ENCODE measurements at places on chromosomes 2 and 18. TPM values are rescaled to one million over a fixed set of nuclear protein-coding genes. Genes with fewer than 3 reads are reported as not detected.

DNA sequence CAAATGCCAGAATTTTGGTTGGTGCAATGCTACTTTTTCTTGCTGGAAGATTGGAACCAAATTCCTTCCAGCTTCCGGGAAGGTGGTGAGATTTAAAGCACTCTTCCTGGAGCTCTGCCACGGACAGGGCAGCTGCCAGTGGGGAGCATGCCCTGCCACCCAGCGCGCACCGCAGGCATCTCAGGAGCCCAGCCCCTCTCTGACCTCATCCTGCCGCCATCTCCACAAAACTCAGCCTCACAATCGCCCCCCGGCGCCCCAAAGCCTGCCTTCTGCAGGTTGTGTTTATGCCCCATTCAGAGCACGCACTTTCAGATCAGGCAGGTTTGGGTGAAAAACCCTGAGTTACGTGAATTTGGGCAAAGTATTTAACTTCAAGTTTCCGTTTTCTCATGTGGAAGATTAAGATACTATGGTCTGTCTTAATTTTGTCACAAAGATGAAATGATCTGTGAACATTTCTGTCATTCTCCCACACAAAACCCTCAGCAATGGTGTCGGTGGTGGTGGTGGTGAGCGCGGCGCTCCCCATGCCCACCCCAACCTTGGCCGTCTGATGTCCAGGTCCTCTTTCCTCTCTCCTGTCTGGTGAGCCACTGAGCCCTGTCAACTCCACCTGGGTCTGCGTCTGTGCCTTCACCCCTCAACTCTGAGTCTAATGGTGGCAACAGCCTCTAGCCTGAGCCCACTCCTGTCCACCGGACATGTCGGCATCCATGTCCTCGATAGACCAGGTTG is 282.8 kb upstream of the SALL3 start:
- no peaks in the 10 kb centered on the region for H3K36me3 ChIP-seq
- peaks cover 9% of the 10 kb centered on the region for H3K27me3 ChIP-seq
- no peaks in the 10 kb centered on the region for H3K4me1 ChIP-seq
- DNase-seq: no peak
- H3K27ac ChIP-seq: no peak overlapping the region

FHOD3 gene
- 10.9 TPM for polyA plus RNA-seq

DNA sequence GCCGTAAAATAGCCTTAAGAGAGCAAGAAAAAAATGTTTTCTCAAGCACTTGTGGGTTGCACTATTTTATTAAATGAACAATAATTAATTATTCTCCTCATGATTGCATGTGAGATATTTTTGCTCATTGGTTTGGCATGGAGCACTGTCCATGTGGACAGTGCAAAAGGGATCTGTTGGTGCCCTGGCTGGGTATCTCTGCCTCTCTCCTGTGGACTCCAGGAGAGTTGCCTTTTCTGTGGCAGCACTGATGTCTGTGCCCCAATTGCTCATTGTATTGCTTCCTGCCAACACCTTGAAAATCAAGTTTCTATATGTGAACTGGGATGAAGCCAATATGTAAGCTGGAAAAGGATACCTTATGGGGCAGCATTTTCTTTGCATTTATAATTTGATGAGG is 131.7 kb downstream of the SETBP1 start:
- H3K4me3 ChIP-seq: no peak overlapping the region
- H3K36me3 ChIP-seq: no peaks in the 10 kb centered on the region
- no peak overlapping the region for H3K27ac ChIP-seq
- H3K27me3 ChIP-seq: no peaks in the 10 kb centered on the region

GRCh38 chr2:30266051-30266621 is 34.8 kb downstream of the LBH start:
- no peaks in the 10 kb centered on the region for H3K36me3 ChIP-seq
- H3K27me3 ChIP-seq: no peaks in the 10 kb centered on the region
- peak overlapping the region; percentile 45 for H3K27ac ChIP-seq
- no peaks in the 10 kb centered on the region for H3K4me1 ChIP-seq

- H3K27ac ChIP-seq: no peak overlapping the region
- DNase-seq: no peak
- H3K4me3 ChIP-seq: no peak overlapping the region
- peaks cover 14% of the 10 kb centered on the region for H3K4me1 ChIP-seq
- no peaks in the 10 kb centered on the region for H3K36me3 ChIP-seq
Observed at GRCh38 chr2:241937297-241937696, 67.8 kb downstream of the RTP5 start.

GRCh38 chr2:133296401-133296800 is 271.9 kb downstream of the NCKAP5 start:
- DNase-seq: no peak
- no peak overlapping the region for H3K27ac ChIP-seq
- no peaks in the 10 kb centered on the region for H3K4me1 ChIP-seq
- no peak overlapping the region for H3K4me3 ChIP-seq
- H3K36me3 ChIP-seq: no peaks in the 10 kb centered on the region
- no peaks in the 10 kb centered on the region for H3K27me3 ChIP-seq

- H3K4me1 ChIP-seq: peaks cover 10% of the 10 kb centered on the region
- peak overlapping the region; percentile 23 for H3K27ac ChIP-seq
- no peak for DNase-seq
Observed at GRCh38 chr18:12679183-12679786, 21.4 kb upstream of the SPIRE1 start.

ZSWIM2 gene
- 0.05 TPM for polyA plus RNA-seq

- H3K4me1 ChIP-seq: peaks cover 45% of the 10 kb centered on the region
- peaks cover 73% of the 10 kb centered on the region for H3K27me3 ChIP-seq
- no peaks in the 10 kb centered on the region for H3K36me3 ChIP-seq
Observed at GRCh38 chr2:44935729-44936098, 5.8 kb upstream of the SIX3 start.

GRCh38 chr2:119657466-119658145 is 21.4 kb upstream of the TMEM177 start:
- H3K27ac ChIP-seq: no peak overlapping the region
- no peak for DNase-seq
- H3K4me3 ChIP-seq: no peak overlapping the region
- H3K27me3 ChIP-seq: no peaks in the 10 kb centered on the region
- H3K4me1 ChIP-seq: no peaks in the 10 kb centered on the region

GRCh38 chr2:20231159-20231558 is 6.2 kb upstream of the SDC1 start:
- H3K27me3 ChIP-seq: no peaks in the 10 kb centered on the region
- H3K27ac ChIP-seq: no peak overlapping the region
- H3K4me3 ChIP-seq: no peak overlapping the region
- no peak for DNase-seq

GRCh38 chr2:27587025-27587424 is 4.2 kb downstream of the ZNF512 start:
- no peaks in the 10 kb centered on the region for H3K27me3 ChIP-seq
- H3K27ac ChIP-seq: no peak overlapping the region
- peaks cover 30% of the 10 kb centered on the region for H3K36me3 ChIP-seq
- no peak for DNase-seq
- H3K4me1 ChIP-seq: no peaks in the 10 kb centered on the region

DNA sequence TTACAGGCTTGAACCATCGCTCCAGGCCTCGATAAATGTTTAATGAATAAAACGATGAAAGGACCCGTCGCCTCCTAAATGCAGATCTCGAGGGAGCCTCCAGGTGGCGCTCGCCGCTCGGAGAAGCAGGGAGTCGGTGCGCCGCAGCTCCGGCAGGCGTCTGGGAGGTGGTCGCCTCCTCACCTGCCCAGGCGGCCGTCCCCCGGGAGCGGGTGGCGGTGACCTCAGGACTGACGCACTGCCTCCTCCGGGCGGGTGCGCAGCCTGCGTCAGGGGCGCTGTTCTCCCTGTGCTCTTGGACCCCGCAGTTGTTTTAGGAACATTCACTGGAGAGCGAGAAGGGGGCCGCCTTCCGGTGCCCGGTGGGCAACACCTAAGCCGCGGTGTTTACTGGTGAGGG is 38.6 kb upstream of the POLE4 start:
- no peaks in the 10 kb centered on the region for H3K36me3 ChIP-seq
- H3K27me3 ChIP-seq: no peaks in the 10 kb centered on the region
- DNase-seq: peak; percentile 86
- H3K27ac ChIP-seq: no peak overlapping the region
- no peaks in the 10 kb centered on the region for H3K4me1 ChIP-seq

- H3K4me1 ChIP-seq: no peaks in the 10 kb centered on the region
- no peak overlapping the region for H3K27ac ChIP-seq
- H3K27me3 ChIP-seq: no peaks in the 10 kb centered on the region
- H3K4me3 ChIP-seq: no peak overlapping the region
- H3K36me3 ChIP-seq: no peaks in the 10 kb centered on the region
Observed at GRCh38 chr2:213834746-213835145, 550.5 kb downstream of the SPAG16 start.

DNA sequence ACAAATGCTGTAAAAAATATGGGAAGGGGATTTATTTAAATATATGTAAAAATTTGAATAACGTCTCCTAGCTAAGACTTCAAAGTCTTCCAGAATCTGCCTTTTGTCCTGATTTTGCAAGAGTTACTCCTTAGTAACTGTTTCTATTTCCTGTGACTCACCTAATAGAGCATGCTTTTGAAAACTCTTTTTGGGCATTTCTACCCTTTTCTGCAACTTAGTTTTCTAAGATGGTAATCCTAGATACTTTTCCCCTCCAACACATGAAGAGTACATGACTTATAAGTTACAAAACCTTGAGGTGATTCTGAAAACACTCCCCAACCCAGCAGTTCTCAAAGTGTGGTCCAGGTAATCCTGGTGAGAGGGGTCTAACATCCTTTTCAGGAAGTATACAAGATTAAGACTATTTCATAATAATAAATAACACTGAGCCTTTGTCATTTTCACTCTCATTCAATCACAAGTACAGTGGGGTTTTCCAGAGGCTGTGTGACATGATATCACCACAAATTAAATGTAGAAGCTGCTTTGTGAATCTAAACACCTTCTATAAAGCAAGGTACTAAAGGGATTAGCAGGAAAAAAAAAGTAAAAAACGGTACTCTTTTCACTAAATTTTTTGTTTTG is 31.9 kb downstream of the PPP4R3B start:
- no peak for DNase-seq
- peak overlapping the region; percentile 93 for H3K27ac ChIP-seq
- peaks cover 34% of the 10 kb centered on the region for H3K36me3 ChIP-seq
- H3K27me3 ChIP-seq: no peaks in the 10 kb centered on the region
- peaks cover 24% of the 10 kb centered on the region for H3K4me1 ChIP-seq

DNA sequence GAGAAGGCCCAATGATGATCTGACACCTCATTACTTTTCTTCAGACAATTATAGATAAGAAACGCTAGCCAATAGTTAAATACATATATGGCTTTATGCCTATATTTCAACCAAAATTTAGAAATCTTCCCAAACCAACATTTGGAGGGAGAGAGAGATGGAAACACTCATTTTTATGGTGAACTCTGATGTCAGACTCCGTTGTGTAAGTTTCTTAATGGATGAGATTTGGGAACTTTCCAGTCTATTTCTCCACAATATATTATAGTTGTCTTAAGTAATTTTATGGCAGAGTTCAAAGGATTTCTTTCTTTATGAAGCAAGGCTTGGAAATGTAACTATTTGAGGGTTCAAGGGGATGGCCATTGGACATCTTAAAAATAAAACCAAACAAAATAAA is 407.0 kb downstream of the DCC start:
- H3K27me3 ChIP-seq: no peaks in the 10 kb centered on the region
- no peak for DNase-seq
- no peak overlapping the region for H3K27ac ChIP-seq

DNAH6 gene
- polyA plus RNA-seq: 0.03 TPM

ANKRD23 gene
- polyA plus RNA-seq: 3.1 TPM

DNA sequence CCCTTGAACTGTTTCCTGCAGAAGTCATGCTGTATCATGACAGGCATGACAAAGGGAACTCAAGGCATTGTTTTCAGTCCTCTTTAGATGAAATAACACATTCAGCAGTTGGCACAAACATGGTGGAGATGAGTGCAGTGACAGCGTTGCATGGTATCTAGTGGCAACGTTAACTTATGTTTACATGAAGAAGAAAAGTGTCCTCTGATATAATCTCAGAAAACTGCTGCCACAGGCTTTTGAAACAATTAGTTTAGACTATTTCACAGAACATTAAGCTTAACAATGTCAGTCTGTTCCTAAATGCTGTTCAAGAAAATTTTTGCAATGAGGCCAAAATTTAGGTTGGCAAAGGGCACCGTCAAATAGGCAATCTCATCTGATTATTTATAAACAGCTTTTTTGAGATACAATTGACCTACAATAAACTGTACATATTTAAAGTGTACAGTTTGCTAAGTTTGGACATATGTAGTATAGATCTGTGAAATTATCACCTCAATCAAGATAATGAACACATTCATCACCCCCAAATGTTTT is 64.7 kb downstream of the LYPD6B start:
- H3K27me3 ChIP-seq: no peaks in the 10 kb centered on the region
- 0 out of 2 replicates have a peak, but pooled peaks cover 6% of the 10 kb centered on the region for H3K4me1 ChIP-seq
- H3K27ac ChIP-seq: no peak overlapping the region
- DNase-seq: no peak

ST8SIA5 gene
- 0.08 TPM for polyA plus RNA-seq

TCF7L1 gene
- 3.7 TPM for polyA plus RNA-seq

DNA sequence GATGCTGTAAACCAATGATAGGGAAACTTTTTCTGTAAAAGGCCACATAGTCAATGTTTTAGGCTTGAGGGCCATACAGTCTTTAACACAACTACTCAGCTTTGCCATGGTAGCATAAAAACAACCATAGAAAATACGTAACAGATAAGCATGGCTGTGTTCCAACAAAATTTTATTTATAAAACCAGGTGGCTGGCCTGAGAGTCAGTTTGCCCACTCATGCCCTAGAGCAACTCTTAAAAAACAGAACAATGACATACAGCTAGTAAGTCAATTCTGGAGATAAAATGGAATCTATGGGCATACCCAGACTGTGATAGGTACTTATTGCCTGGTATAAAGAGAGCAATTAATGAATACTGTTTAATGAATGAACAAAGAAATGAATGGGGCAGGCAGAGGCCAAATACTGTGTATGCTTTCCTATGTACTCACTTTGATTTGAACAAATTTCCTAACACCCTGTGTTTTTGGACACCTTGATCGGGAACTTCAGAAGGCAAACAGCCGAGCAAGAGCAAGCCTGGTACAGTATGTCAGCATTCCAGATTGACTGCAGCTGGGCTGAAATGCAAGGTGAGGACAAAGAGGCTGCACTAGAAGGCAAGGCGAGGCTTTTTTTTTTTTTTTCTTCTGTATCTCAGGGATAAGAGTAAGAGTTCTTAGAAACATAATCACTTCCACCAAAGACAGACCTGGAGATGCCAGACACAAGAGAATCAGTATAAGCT is 315.3 kb downstream of the CLIP4 start:
- no peaks in the 10 kb centered on the region for H3K27me3 ChIP-seq
- H3K27ac ChIP-seq: no peak overlapping the region
- no peak overlapping the region for H3K4me3 ChIP-seq
- peaks cover 4% of the 10 kb centered on the region for H3K36me3 ChIP-seq
